ENCODE measurements at places on chromosomes 12 and 14.

DNA sequence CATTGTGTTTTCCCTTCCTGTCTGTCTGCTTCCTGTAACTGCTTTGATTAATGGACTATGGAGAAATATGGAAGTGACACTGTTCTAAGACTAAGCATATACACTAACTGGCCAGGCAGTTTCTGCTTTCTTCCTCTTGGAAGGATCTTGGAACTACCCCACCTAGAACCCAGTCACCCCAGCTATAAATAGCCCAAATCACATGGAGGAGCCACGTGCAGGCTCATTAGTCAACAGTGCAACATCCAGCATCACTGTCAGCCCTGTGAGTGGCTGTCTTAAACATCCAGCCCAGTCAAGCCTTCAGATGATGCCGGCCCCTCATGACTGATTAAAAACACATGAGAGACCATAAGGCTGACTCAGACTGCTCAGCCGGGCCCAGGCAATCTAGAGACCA is 39.2 kb downstream of the BCAT1 start:
- no peak for DNase-seq

DNA sequence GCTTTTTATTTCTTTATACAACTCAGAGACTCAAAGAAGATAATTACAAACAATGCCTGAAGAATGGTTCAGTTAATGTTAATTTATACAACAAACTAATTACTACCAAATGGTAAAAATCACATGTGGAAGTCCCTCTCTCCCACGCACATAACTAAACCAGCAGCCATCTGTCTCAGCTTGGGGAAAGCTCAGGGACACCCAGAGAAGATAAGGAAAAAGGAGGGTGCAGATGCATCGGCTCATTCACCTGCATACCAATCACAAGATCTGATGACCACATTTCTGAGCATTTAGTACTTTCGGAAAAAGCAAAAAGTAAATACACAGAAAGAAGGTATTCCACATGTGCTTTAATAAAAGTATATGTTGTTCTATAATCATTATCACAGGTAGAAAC is 136.3 kb downstream of the SOX5 start:
- DNase-seq: peak; percentile 7

DNA sequence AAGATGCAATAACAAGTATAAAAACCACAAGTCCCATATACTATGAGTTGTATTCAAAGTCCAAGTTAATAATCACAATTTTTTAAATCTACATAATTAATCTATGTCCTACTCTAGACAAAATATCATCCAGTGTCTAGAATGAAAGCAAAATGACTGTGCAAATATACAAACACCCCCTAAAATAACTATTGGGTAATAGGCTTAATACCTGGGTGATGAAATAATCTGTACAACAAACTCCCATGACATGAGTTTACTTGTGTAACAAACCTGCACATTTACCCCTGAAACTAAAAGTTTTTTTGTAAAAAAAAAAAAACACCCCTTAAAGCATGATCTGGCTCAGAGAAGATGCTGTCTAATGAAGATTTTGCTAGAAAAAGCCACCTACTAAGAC is 4.2 kb downstream of the TAS2R42 start:
- DNase-seq: no peak

GRCh38 chr12:111408116-111408440 is 2.4 kb downstream of the SH2B3 start:
- DNase-seq: no peak

DNA sequence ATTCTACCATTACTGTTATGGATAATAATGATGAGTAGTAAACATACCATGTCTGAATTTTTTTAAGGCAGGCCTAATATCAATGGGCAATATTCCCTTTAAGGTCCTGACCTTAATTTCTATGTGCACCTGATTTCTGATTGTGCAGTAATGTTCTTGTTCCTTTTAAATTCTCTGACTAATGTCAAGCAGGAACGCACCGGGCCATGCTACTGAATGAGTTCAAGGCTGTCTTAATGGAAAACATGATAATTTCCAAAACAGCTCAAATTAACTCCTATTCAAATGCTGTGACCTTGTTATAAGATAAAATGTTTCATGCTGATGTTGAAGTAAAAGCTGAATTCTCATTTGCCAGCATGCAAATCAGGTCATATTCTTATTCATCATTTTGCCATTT is 6.8 kb downstream of the TAS2R46 start:
- DNase-seq: no peak

DNA sequence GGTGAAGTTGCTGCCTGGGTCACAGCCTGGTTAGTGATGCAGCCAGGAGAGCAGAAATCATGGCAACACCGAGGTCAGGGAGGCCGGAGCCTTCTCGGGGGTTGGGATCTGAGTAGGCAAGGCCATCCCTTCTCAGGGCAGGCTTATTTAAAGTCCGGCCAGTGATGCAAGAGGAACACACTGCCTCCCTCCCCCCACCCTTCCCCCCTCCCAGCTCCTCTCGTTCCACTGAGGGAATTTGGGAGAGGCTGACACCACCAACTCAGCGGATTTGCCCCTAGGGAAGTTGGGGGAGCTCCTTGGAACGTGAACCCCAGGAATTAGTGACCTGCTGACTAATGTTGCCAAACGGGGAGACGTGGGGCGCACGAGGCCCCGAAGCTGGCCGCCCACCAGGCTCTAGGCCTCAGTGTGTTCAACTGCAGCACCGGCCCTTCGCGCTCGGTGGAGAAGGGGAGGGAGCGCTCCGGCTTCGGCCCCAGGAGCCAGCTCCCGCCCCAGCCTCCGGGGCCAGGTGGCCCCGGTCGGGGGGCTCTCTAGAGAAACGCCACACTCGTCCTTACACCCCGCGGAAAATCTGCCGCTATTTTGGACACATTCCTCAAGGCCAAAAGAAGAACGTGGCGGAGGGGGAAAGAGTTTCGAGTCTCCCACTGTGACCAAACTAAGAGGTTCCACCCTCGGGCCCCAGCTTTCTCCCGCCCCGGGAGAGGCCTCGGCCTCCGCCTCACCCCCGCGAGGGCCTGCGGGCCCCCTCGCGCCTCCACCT is 1.6 kb downstream of the CTDSP2 start:
- DNase-seq: peak; percentile 62

DNA sequence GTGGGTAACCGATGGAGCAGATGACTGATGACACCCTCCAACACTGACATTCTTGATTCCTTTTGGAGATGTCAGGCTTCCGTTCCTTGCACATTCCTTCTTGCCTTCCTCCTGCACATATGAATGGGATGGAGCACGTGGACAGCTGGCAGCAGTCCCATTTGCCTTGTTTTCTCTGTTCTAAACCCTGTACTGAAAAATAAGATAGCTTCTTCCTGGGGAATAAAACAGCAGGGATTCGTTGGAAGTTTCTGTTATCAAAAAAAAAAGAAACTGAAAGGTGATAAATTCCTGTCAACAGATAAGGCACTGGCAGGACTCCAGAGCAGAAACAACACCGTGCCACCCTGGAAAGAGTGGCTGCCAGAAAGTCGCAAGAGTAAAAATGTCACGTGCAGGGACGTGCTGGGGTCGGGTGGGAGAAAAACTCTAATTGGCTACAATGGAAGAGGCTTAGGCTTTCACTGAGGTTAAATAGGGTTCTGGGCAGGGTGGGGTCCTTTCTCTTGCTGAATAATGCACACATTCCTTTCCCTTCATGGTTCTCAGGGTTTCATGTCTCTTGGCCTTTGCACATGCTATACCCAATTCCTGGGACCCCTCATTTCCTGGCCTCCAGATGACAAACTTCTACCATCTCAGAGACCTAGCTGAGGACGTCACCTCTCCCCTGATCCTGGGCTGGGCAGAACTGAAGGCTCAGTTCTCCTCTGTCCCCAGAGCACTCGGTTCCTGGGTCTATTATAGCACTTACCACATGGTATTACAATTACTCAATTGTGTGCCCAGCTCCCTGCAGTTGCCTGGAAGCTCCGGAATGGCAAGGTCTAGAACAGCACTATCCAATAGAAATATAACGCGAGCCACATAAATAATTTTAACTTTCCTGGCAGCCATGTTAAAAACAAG is 7.0 kb upstream of the NUAK1 start:
- peak; percentile 80 for DNase-seq

DNA sequence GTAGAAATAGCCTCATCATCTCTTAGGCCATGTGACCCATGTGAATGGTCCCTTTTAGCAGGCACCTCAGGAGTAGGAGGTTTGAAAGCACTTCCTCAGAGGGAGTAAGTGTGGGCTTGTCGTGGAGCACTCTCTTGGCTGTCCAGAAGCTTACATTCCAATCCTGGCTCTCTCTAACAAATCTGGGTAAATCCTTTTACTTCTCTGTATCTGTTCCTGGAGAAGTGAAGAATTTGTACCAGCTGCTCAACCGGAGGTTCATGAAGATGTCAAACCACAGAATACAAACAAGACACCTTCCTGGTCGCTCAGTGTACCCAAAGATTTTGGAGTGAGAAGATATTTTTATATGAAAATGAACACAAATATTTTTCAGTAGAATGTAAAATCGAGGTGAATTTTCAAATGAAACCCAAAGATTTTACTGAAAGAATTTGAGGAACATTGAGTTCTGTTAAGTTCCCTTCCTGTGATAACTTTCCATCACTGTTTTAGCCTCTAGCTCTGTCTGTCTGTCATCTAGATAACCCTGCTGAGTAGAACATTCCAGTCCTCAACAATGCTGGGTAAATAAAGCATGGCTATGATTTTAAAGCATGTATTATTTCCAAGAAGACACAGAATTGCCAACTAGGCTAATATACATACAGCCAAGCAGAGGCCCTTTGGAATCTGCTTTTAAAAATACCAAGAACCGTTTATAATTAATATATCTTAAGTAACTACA is 263.9 kb upstream of the RGS6 start:
- DNase-seq: no peak

DNA sequence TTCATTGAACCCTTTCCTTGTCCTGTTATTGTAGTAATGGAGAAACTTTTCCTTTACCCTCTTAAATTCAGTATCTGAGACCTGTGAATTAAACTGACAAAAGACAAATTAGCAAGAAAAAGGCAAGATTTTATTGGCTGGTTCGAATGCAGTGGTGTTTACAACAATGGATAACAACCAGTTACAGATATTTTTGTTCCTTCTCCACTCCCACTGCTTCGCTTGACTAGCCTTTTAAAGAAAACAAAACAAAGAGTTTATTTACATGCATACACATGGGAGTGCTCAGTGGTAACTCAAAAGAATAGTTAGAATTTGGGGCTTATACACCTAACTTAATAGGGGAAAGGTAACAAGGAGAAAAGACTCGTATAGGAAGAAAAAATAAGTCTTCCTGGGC is 37.0 kb upstream of the HECTD1 start:
- no peak for DNase-seq

- DNase-seq: no peak
Measured at GRCh38 chr14:26855077-26855753, 257.4 kb upstream of the NOVA1 start.

DNA sequence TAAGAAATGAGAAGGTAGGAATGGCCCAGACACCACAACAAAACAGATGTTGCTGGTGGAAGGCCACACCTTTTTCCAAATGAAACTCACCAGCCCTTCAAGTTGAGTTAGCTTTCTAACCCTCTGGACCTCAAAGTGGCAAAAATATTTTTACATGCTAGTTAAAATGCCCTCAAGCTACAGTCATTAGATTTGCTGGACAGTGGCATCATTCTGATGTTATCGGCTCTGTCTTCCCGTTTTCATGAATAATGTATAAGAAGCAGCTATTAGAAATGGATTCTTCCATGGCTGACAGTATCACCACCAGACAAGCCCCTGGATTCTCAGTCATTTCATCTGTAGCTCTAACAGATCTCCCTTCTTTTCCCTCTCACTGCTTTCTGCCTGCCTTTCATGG is 37.1 kb upstream of the PLXNC1 start:
- DNase-seq: no peak

DNA sequence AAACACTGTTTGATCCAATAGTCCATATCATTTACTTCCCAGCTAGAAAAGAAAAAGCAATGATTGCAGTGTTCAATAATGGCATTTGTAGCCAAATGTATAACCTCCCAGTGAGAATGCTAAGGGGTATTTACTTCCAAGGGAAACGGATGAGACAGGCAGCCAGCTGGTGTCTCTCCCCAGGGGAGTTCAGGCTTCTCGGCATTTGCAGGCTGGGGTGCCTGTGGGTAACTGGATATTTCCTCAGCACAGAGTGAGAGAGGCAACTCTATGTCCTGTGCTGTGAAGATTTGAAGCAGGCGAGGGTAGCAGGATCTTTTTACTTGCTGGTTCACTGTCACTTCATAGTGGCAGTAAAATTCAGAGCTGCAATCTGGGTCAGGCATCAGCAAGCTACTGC is 1455.6 kb upstream of the TMEM132C start:
- DNase-seq: no peak

GRCh38 chr14:95413289-95414215 is 93.8 kb upstream of the CLMN start:
- no peak for DNase-seq

GRCh38 chr12:53279283-53279869 is 11.3 kb downstream of the ESPL1 start:
- no peak for DNase-seq

DNA sequence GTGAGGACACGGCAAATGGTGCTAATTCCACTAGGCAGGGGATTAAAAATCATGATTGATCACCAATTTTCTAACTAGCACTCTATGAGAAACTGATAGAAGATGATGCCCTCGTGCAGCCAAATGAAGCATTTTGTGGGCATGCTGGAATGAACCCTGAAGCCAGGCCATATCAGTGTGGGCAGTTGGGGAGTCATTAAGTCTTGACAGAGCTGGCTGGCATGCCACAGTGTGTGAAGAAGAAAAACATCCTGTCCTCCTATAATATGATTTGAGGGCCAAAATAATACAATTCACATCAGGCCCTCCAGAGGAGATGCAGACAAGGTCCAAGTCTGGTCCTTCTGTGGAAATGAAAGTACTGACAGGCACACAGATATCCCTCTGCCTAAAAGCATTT is 107.1 kb downstream of the TMTC1 start:
- DNase-seq: no peak

DNA sequence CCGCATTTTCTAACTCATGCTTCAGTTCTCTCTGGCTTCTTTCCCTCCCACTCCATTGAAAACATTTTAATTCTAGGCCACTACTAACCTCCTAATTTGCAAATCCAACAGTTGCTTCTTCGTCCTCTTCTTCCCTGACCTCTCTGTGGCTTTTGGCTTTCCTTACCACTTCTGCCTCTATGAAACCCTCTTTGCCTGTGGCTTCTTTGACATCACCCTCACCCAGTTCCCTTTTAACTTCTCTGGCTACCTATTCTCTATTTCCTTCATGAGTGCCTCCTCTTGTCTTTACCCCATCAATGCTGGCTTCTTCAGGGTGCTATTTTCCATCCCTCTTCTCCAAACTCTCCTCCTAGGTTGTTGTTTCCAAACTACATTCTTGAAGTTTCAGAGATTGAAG is 4.4 kb upstream of the HCFC2 start:
- DNase-seq: no peak

GRCh38 chr14:58332561-58332960 is 34.2 kb downstream of the ARID4A start:
- no peak for DNase-seq

DNA sequence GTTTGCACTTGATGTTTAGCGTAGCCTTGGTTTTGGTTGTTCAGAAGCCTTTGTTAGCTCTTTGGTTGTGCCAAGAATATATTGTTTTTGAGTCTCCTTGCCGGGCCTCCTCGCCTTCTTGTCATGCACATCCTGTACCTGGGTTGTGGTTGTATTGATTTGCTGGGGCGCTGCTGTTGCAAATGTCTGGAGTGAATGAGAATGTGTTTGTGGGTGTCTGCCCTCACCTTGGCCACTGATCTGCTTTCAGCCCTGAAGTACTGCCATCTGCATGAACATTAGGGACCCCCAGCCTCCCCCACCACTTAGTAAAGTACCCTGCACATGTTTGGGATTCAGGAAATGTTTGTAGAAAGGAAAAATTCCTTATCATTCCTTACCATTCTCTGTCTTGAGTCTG is 16.5 kb downstream of the PRKCH start:
- no peak for DNase-seq
